ENCODE measurements at places on chromosomes 4 and X.

DNA sequence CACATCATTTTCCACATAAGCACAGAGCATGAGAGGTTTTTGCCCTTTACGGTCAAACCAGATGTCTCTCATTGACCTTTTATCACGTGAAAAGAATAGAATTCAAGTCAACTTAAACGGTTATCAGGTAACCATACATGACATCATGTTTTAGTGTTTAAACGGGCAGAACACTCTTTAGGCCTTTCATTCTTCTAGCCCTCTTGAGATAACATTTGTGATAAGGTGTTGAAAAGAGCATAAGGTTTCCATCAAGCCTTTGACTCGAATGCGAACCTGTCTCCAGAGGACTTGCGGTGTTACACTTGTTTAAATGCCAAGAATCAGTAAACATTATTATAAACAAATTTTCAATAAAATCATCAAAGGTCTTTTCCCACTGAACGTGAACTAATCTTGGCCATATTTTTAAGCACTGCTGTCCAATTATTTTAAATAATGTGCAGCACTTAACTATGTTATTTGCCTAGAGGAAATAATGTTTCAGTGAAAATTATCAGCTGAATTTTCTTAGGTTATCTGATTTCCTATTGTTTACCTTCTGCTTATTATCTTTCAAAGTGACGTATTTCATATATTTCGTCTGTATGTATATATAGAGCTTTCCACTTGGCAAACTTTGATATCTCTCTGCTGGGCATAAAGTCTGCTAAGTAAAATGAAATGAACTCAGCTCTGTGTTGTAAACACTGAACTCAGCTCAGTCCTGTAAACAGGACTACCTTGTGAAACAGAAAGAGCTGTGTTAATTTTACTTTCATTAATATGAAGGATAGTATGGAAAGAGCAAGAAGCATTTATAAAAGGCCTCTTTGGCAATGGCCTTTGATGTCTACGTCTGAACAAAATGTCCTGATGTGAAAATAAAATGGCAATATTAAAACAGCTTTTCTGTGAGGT is 33.3 kb downstream of the TENM3 start:
- no peak for DNase-seq

- no peak for DNase-seq
These were observed 258.6 kb downstream of the FAT4 start for GRCh38 chr4:125573368-125573767.

- DNase-seq: no peak
These were observed 63.1 kb downstream of the RTL9 start for GRCh38 chrX:110421500-110422455.

GRCh38 chr4:93810340-93810992 is 18.1 kb upstream of the ATOH1 start:
- no peak for DNase-seq

DNA sequence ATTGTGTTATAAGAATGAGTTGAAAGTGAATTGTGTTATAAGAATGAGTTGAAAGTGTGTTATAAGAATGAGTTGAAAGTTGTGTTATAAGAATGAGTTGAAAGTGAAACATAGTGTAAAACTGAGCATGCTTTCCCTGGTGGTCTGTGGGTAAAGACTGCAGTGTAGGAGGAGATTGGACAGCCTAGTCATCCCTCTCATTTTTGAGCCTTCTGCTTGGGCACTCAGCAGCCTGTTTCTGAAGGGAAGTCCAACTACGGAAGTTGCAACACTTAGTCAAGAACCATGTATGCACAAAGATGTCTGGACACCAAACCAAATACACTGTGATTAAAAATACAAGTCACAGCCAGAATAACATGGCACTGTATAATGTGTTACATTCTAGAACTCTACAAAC is 72.6 kb downstream of the ANK2 start:
- DNase-seq: no peak

DNA sequence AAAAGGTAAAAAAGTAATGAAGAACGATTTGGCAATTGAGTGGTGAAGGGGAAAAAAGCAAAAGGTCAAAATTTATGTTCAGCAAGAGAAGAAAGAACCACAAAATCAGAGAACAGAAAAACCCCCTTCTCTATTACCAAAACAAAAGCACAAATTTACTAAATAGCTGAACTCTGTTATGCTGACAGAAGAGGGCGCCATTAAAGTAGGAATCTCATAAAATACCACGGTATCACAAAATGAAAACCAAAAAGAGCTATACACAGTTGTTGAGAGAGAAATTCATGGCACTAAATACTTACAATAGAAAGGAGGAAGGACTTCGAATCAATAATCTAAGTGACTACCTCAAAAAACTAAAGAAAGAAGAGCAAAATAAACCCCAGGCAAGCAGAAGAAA is 69.6 kb upstream of the CXorf66 start:
- no peak for DNase-seq

GRCh38 chr4:99447079-99447478 is 11.9 kb upstream of the ADH7 start:
- no peak for DNase-seq

GRCh38 chr4:113823291-113823659 is 61.7 kb upstream of the CAMK2D start:
- no peak for DNase-seq

GRCh38 chr4:149638073-149638472 is 177.6 kb downstream of the IQCM start:
- DNase-seq: no peak

DNA sequence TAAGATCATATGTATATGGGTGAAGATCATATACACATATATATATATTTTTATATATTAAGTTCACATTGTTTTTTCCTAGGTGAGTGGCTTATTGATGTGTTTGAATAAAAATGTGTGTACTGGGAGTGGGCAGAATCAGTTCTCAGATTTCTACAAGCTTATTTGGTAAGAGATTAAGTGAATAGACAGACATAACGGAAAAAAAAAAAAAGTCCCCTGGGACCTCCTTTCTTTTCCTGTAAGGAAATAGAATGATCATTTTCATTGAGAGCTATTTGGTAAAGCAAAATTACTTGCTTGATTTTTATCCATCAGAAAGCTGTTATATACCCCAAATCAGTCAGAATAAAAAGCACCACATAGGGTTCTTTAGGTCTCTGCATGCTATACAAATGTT is 597.7 kb downstream of the PCDH18 start:
- no peak for DNase-seq

GRCh38 chrX:19887911-19888879 is 795 bp upstream of the SH3KBP1 start:
- peak; percentile 33 for DNase-seq

DNA sequence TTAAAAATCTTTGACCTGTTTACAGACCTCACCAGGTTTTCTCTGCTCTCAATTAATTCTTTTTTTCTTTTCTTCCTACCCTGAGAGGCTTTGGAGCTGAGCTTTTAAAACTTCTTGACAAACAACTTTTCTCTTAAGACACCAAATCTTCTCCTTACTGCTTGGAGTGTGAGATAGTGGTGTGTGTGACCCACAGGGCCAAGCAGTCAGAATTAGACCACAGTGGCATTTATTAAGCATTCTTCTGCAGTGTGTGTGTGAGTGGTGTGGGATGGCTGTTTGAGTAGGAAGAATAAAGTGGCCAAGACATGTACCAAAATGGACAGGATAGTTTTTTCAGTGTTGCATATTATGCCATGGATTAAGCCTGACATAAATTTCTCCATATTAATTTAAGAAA is 665.1 kb downstream of the RAPGEF2 start:
- DNase-seq: no peak

GRCh38 chrX:71098302-71098701 is 2.7 kb downstream of the FOXO4 start:
- no peak for DNase-seq

DNA sequence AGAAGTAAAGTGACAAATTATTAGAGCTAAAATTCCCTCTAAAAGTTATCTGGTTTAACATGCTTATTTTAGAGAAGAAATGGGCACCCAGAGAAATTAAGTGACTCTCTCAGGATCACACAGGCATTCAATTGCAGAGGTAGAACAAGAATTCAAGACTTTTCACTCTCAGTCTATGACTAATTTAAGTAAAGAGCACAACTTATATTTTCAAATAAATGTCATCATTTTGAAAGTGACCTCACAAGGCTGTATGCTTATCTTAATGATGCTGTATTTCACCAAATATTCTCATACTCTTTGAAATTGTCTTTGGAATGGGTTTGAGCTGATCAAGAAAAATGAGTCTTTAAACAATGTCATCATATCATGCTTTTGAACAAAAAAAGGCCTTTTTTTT is 15.3 kb downstream of the GPR174 start:
- DNase-seq: no peak

DNA sequence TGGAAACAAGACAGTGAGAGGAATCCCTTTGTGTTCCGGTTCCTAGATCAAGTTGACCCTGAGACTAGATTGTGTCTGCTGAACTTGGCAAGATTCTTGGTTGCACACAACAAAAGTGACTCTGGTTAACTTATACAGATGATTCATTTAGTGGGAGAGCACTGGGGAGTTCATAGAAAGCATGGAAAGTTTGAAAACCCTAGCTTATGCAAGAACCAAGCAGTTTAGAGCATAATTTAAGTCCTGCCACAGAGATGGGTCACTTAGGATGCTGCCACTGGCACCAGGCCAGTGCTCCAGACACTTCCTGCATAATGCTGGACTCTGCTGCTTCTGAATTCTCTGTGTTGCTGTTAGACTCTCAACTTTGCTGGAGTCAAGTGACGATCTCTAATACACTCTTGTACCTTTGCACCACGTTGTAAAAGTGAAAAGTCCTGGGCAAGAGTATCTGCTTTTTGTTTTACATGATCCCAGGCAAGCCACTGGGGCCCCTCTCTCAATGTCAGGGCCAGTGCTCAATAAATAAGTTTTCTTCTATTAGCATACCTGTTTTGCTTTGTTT is 12.7 kb upstream of the DCUN1D4 start:
- no peak for DNase-seq

GRCh38 chrX:24204958-24205357 is 55.4 kb downstream of the ZFX start:
- no peak for DNase-seq

DNA sequence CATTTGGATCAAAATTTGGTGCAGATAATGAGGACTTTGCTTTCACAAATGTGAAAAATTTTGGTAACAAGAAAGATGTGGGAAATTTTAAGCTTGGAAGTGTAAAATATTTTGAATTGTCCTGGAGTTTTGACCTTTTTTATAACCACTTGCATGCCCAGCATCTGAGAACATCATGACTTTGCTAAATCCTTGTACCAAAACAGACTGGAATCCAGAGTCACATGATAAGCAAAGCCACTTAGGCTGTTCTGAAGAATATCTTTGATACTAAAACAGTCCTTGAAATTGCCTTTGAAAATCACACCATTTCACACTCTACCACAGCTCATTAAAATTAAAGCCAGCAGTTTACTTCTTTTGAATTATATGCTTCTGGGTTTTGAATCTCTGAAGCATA is 2.5 kb upstream of the PPM1K start:
- no peak for DNase-seq

DNA sequence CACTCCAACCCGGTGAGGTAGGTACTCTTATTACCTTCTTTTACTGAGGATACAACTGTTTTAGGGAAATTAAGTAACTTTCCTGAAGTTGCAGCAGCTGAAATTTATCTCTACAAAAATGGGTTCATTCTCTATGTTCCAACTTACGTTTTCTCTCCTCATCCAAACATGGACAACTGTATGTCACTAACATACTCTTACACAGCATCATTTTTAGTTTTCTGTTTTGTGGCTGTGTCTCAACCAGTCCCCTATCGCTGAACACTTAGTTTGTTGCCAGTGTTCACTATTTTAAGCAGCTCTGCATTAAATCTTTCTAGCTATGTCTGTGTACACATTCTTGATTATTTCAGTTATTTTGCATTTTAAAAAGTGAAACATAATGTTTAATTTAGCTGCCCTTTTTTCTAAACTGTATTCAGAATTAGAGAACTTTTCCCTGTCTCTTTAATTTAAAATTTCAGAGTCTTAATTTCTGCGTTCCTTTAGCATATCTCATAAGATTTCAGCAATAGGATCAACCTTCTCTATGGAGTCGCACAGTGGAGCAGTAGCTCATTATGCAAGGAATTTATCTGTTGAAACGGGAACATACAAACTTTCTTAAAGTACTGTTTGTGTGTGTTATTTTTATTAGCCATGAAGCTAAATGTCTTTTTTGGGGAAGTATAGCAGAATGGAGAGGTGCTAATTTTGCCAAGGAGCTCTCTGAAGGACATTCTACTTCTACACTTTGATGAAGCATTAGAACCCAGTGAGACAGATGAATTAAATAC is 3.8 kb downstream of the SGMS2 start:
- DNase-seq: no peak

GRCh38 chrX:127574829-127575228 is 477.4 kb downstream of the ACTRT1 start:
- no peak for DNase-seq

GRCh38 chrX:19870710-19871490 is 16.5 kb downstream of the SH3KBP1 start:
- DNase-seq: no peak

DNA sequence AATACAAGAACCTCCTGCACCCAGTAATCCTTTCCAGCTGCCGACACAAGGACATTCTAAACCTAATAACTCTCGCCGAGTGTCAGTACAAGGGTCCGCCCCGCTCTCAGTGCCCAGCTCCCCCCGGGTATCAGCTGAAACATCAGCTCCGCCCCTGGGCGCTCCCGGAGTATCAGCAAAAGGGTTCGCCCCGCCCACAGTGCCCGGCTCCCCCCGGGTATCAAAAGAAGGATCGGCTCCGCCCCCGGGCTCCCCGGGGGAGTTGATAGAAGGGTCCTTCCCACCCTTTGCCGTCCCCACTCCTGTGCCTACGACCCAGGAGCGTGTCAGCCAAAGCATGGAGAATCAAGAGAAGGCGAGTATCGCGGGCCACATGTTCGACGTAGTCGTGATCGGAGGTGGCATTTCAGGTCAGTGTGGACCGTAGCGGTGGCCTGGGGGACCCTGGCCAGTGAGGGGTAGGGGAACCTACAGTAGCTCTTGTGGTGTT is at the start of gene MAOA:
Gene MAOA, plus strand, starts transcription at position 295 of the 490 bp plus-strand sequence. Its CDS starts 43 bp downstream, at position 338.
- peak; percentile 13 for DNase-seq

DNA sequence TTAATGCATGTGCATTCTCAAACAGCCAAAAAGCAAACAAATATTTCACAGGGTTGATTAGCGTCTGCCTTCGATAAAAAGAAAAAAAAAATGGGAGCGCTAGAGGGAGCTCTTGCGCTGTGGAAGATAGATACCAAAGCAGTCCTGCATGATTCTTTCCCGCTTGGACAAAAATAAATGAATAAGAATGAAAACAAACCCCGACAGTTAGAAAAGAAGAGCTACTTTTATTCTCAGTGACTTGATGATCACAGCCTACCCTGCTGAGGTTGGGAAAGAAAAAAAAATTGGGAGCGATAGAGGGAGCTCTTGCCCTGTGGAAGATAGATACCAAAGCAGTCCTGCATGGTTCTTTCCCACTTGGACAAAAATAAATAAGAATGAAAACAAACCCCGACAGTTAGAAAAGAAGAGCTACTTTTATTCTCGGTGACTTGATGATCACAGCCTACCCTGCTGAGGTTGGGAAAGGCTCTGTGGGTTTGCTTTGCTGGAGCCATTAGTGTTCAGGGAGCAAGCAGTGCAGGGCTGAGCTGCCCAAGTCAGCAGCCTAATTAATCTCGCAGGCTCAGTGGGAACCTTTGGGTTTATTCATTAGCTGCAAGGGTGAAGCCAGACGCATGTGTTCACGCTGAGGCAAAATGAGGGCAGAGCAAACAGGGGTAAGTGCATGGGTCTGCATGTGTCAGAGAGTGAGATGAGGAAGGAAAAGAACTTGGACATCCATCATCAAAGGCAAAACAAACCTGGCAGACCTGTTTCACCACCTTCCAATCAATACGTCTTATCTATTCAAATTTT is 249.3 kb upstream of the PRKX start:
- DNase-seq: no peak

- DNase-seq: no peak
These were observed 320.6 kb downstream of the ARHGAP10 start for GRCh38 chr4:148052448-148052847.

Data from D721Med (cell line).